ENCODE measurements at places on chromosomes 12 and 14.

GRCh38 chr12:76020281-76020680, 11.3 kb downstream of the PHLDA1 start:
- DNase-seq: no peak

- peak; percentile 25 for DNase-seq
These were observed 99.2 kb downstream of the C12orf50 start for GRCh38 chr12:87930033-87930432.

- DNase-seq: no peak
These were observed 4.9 kb upstream of the SUSD6 start for GRCh38 chr14:69606258-69607184.

DNA sequence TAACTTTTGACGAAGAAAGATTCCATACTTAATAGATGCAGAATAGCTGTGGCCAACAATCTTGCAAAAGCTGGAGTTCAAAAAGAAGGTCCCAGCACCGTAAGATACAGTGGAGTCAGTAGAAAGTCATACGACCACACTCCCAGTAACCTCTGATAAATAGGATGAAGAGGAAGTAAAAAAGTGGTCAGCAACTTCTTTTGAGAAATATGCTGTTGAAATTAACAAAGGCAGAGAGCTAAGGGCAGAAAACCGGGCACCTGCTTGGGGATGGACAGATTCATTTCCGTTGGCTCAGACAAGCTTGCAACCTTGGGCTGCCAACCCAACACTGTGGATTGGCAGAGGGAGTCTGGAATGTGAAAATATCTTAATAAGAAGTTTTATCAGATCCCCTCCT, 40.0 kb downstream of the BTG1 start:
- DNase-seq: no peak

DNA sequence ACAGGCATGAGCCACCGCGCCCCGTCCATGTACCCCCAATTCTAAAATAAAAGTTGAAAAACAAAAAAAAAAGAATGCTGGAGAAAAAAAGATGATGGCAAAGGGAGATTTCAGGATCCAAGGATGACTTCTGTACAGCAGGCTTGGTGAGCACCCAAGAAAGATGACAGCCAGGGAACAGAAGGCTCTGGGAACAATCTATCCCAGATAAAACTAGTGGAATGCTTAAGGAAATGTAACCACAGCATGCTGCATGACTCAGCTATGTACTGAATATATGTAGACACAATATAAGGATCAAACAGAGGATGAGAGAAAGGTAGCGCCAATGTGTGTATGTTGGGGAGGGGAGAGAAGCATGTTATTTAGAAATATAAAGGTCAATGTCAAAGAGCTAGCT, 123.7 kb upstream of the TMTC1 start:
- no peak for DNase-seq

DNA sequence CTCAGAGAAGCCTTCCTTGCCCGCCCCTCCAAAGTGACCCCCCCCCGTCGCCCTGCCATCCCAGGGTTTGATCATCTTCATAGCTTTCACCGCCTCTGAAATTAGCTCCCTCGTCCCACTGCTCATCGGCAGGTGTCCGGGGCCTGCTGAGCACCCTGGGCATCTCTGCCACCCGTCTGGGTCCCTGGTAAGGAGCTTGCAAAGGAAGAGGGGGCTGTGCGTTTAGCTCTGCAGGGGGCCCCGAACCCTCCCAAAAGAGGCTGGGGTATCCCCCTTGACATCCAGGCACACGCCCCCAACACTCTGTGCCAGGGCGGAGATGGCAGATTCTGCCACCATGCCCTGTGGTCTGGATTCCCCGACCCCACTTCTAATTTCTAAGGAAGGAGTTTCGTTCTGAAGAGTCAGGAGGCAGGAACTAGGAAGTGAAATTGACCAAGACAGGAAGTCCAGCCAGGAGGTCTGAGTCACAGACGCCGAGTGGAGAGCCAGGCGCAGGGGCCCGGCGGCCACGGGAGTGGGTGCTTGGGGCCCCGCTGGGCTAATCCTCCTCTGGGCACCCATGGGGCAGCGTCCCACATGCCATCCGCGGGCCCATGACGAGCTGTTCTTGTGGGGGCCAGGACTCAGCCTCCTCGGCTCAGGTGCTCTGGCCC, 95.7 kb downstream of the RFLNA start:
- no peak for DNase-seq

- no peak for DNase-seq
These were observed 3.5 kb downstream of the RSRC2 start for GRCh38 chr12:122523280-122523679.

DNA sequence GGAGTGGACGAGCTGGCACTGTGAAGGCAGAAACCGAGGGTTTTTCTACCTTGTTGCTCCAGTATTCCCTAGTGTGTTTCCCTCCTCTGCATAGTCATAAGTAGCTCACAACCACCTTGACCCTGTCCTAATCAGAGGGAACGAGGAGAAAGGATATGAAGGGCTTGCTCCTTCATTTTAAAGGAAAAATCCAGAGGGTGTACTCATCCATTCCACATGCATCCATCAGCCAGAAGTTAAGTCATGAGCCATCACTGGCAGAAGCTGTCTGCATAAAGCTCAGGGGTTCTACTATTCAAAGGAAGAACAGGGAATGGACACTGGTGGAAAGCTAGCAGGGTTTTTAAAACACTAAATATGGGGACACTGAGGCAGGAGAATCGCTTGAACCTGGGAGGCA, 84.3 kb upstream of the FOXN3 start:
- DNase-seq: no peak

GRCh38 chr12:62647586-62647985, 181.0 kb downstream of the MON2 start:
- DNase-seq: no peak

DNA sequence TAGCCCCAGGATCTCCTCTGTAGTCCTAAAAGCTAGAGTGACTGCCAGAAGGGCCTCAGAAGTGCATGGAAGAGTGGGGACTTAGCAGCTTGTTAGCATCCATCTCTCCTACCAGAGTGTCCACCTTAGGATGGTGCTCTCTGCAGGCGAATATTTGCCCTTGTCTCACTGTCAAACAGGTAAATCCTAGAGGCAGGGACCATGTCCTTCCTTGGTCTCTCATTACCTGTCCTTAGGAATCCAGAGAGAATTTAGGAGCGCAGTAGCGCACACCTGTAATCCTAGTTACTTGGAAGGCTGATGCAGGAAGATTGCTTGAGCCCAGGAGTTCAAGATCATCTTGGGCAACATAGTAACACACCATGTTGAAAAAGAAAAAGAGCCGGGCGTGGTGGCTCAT, 21.4 kb downstream of the AGAP2 start:
- no peak for DNase-seq

DNA sequence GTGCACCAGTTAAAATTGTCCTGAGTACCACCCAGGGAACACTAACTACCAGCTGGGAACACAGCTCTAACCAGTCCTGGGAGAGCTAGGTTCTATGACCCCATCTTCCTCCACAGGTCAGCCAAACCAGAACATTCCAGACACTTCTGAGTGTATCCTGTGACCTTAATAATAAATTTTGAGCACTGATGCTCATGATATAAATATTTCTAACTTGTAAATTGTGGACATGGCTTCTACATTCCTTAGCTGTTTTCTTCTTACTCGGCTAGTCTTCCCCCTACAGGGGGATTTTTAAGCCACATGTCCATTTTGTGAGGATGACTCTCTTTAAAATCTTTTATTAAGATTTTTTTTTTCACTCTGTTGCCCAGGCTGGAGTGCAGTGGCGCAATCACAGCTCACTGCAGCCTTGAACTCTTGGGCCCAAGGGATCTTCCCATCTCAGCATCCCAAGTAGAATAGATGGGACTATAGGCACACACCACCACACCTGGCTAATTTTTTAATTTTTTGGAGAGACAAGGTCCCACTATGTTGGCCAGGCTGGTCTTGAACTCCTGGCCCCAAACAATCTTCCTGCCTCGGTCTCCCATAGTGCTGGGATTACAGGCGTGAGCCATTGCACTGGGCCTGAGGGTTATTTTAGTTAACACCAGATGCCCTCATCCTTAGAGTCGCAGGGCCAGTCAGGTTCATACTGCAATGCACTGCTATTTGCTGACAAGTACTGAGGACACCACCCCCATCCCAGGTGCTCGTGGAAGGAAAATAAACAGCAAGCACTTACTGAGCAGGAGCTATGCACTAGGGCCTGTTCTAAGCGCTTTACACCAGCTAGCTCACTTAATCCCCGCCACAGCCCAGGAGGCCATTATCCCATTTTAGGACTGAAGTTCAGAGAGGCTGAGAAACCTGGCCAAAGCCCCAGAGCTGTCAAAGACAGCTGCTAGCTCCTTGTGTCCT, 142.6 kb upstream of the NCOR2 start:
- DNase-seq: no peak
